ENCODE measurements at places on chromosomes 1 and 21.

GRCh38 chr1:213973129-213973528, 14.6 kb upstream of the PROX1 start:
- DNase-seq, result no peak

DNA sequence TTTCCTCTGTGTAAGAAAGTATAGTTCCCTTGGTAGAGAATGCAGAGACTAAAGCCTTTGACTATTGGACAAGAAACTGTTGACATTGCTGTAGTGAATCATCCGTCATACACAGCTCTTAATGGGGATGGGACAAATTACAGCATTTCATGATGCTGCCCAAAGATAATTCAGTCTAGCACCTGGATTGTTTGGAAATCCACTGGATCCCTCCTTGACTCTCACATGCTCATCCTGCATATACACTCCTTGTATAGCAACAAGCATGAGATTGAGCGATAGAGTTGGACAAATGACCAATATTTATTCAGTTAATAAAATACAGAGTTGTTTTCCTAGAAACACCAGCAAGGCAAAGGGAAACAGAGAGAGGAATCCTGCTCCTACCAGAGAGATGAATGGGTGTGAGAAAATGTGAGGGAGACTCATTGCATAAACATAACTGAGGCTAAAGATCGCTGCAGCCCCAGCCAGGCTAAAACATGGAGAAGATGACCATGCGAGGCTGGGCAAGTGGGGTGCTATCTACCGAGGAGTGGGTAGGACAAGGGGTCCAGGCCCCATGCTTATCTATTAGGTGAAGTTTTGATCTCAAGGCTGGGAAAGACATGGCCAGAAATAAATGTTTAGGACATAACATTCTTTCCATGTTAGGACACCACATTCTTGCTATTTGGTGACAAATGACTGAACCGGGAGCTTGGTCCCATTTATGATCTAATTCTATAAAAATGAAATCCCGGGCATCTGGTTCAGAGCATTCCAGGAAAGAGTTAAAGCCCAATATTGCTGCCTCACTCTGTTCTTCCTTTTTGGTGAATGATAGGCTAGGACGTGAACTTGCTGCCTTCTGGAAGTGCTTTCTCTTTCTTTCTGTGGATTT, 153.2 kb downstream of the TGFB2 start:
- no peak for DNase-seq

DNA sequence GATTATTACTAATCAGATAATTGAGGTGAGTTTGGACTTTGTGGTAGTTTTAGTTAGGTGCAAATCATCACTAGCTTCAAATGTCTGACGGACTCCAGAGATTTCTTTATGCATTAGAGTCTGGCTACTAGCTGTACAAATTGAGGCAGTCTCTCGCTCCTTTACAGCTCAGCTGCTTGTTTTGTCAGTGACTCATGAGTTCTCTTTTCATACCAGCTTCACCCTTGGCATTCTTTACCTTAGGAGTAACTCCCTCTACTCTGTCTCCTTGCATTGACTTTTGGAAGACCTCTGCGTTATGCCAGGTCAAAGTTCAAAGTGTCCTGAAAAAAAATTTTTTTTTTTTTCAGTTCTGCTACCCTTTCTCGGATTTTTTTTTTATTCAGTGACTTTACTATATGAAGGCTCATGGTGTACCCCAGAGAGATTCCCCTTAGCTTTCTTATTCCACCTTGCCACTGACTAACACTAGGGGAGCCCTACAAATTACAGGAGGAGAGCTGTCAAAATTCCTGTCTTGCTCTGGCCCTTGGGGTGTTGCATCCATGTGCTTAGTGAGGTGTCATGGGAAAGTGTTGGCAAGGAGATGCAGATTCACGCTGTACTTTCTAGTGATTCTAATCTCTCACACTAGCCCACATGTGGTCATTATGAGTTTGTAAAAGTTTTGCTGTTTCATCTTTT, 576.6 kb downstream of the ADGRL2 start:
- no peak for DNase-seq

DNA sequence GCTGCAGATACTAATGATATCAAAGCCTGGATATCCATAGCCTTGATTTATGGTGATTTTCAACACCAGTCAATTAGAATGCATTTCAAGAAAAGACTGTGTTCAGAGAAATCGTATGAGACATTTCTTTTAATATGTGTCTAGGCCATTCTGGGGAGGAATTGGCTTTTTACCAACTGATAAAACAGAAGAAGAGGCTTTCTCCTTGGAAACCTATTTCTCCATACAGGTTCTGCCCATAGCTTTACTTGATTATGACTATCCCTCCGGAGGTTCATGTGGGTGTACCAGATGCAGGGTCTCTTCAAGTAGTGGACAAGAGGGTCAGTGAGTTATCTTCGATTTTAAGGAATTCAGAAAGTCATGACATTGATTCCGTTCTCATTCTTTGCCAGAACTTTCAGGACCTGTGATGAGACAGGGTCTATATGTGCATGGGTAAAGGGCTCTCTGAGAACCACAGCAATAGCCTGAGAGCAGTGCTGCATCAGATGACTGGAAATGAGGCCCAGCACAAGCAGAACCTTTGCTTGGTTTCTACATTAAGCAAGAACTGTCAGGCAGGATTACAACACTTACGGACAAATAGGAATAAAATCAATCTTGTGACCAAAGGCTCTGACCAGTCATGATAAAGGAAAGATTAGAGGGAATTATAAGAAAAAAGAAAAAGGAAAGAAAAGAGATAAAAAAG, 263.7 kb upstream of the SGIP1 start:
- DNase-seq, result no peak

DNA sequence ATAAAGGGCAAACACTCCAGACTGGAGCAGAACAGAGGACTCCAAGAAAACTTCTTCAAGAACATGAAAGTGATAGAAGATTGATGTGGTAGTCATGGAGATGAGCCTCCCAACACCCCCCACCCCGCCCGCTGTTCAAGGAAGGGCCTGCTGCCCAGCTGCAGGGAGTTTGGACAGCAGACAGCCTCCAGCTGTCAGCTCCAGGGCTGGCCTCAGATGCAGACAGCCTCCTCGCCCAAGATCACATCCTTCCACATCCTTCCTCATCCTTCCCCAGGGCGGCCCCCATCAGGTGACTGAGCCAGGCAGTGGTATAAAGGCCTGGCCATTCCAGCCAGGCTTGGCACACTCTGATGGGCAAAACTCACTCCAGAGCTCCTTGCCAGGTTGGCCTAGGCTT, 24.6 kb downstream of the HMGN2 start:
- no peak for DNase-seq

DNA sequence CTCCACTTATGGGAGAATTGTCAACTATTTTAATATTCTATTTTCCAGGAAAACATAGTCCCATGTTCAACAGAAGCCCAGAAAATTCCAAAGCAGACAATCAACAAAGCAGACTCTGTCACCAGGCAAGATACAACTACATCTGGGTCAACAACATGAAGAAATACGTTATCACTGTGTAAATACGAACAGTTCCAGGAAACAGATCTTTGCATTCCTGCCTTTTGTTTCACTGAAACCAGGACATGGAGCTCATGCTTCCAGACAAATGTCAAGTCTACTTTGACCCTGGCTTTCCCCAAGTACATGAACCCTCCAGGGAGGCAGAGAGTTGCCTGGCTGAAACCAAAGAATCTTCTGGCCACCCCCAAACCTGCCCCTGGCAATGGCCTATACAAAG, 106.7 kb downstream of the SETD4 start:
- DNase-seq, result no peak

DNA sequence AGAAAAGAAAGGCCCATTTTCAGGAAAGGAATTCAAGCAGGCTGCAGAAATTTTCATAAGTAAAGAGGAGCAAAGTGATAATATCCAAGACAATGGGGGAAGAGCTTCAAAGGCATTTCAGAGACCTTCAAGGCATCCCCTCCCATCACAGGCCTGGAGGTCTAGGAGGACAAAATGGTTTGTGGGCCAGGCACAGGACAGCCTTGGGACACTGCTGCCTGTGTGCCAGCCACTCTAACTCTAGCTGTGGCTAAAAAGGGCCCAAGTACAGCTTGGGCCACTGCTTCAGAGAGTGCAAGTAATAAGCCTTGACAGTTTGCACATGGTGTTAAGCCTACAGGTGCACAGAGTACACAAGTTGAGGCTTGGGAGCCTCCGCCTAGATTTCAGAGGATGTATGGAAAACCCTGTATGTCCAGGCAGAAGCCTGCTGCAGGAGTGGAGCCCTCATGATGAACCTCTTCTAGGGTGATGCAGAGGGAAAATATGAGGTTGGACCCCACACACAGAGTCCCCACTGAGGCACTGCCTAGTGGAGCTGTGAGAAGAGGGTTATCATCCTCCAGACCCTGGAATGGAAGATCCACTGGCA, 51.8 kb upstream of the ZSWIM5 start:
- no peak for DNase-seq

DNA sequence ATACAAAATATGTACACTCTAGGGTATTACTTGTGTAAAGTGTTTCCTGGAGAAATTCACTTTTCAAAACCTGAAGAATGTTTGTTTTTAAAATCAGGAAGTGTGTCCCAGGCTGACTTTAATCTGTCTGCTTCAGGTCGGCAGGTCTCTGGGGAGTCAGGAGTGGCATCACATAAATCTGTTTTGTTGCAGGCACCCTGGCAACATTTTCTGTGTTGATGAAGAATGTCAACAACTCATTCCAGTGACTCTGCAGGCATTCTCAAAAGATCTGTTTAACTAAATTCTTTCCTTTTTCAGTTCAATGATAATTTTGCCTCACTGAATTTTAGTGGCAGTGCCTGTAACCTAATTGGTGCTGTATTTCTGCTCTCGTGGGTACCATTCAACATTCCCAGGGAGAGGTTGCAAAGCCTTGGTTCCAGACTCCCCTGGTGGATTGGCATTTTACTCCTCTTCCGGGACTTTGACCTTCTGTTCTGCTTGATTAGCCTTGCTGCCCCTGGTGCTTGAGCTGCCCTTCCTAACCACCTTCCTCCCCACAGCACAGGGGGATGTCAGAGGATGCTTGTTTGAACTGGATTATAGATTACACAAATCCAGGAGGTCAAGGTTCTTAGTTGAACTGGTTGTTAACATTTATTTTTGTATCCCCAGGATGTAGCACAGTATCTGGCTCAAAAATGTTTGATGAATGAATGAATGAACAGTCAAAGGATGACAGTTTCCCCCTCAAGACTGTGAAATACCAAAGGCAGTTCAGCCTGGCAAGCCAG, 55.4 kb upstream of the LPGAT1 start:
- DNase-seq, result no peak
